ENCODE measurements at places on chromosomes 11 and 22. TPM values are rescaled to one million over a fixed set of nuclear protein-coding genes. Genes with fewer than 3 reads are reported as not detected.

- no peak for DNase-seq
Observed at GRCh38 chr22:32837803-32838202, 36.3 kb downstream of the TIMP3 start.

DNA sequence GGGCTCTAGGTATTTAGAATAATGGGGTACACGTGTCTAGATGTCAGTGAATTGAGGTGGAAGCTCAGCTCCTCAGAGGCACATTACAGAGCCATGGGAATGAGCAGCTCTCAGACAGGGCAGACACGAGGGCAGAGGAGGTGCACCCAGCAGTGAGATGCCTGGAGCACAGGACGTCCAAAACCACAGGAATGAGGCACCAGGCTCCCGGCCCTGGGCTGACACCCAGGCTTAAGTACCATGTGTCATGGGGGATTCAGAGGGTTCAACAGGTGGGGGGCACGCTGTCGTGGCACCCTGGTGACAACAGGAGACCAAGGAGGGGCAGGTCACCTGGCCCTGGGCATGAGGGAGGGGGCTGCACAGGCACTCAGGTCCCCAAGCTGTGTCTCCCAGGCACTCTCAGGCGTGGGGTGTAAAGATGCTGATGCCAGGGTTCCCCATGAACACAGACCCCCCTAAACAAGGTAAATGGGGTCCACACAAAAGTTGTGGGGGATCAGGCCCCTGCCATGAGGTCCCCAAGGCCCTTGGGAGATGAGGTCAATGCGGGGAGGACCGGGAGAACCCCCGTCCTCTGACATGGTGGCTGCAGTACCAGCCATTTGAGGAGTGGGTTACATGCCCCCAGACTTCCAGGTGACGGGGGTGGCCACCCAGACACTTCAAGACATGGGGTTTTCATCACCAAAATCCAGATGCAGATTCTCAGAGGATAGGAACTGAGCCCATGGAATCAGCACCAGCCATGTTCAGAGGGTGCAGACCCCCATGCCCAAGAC is 5.6 kb upstream of the SYT8 start:
- DNase-seq, result no peak

Gene SNX15
- total RNA-seq, result 34.4 TPM

DNA sequence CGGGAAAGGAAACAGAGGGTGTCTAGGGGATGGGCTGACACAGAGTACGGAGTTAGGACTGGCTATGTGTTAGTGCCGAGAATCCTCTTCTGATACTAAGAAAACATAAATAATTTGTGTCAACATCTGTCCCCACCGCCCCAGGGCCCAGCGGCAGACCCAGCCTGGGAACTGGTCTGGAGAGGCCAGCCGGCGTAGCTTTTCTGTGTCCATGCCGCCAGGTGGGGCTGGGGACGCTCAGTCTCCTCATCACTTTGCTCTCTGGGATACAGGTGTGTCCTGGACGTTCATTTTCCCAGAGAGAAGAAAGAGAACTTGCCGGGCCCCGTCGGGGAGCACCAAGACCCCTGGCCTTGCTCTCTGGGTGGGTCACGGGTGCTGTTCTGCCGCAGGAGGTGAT is 54.7 kb downstream of the WNT7B start:
- no peak for DNase-seq

Gene GAB4
- 0.85 TPM for total RNA-seq

GRCh38 chr11:114015117-114015516 is 40.2 kb downstream of the HTR3A start:
- no peak for DNase-seq

Gene ABCG4
- not detected for total RNA-seq

GRCh38 chr11:69483691-69484426 is 2.4 kb downstream of the LINC01488 start:
- DNase-seq, result no peak
